ENCODE measurements at places on chromosomes 4 and X. TPM values are rescaled to one million over a fixed set of nuclear protein-coding genes. Genes with fewer than 3 reads are reported as not detected.

GRCh38 chr4:56655627-56656345 lies 25.3 kb downstream of the HOPX start:
- DNase-seq, result no peak

DNA sequence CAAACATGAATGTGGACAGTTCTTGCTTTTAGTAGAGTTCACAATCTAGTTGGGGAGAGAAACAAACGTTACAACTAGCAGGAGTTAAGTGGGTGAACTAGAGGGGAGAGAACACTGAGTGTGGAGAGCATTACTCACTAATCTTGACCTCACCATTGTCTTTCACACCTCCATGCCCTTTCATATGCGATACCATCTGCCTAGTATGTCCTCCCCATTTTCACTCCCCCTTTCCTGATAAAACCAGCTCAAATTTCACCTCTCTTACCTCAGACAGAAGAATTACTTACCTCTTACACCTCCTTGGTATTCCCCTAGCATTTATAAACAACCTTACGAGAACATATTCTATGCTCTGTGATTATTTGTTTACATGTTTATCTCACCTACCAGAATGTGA lies 53.6 kb downstream of the LAS1L start:
- no peak for DNase-seq

NR0B1 gene
- polyA plus RNA-seq, result not detected

STARD8 gene
- 12.4 TPM for polyA plus RNA-seq

Measured in urinary bladder (tissue), 4 donors.